Hematopoietic multipotent progenitor cell treated with erythropoietin and hydrocortisone succinate and interleukin-3 and kit ligand, for 8 days (in vitro differentiated cells): ENCODE measurements at places on chromosomes 1 and 21.

DNA sequence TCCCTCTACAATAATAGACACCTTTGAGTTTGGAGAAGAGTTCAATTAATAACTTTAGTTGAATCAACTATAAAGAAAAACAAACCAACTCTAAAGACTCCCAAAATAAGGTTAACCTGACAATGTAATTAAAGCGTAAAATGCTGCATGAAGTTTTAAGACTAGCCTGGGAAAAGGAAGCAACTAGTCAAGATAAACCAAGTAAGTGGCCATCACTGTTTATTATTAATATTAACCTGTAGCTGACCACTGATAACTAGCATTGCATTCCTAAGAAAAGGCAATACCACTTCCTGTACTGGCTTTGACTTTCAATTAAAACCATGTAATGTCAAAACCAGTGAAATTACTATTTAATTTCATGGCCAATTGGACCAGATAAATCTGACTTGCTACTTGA, 3.0 kb downstream of the PPP1R15B start:
- DNase-seq, result no peak

GRCh38 chr1:218604217-218604616, 259.1 kb downstream of the TGFB2 start:
- DNase-seq, result no peak

DNA sequence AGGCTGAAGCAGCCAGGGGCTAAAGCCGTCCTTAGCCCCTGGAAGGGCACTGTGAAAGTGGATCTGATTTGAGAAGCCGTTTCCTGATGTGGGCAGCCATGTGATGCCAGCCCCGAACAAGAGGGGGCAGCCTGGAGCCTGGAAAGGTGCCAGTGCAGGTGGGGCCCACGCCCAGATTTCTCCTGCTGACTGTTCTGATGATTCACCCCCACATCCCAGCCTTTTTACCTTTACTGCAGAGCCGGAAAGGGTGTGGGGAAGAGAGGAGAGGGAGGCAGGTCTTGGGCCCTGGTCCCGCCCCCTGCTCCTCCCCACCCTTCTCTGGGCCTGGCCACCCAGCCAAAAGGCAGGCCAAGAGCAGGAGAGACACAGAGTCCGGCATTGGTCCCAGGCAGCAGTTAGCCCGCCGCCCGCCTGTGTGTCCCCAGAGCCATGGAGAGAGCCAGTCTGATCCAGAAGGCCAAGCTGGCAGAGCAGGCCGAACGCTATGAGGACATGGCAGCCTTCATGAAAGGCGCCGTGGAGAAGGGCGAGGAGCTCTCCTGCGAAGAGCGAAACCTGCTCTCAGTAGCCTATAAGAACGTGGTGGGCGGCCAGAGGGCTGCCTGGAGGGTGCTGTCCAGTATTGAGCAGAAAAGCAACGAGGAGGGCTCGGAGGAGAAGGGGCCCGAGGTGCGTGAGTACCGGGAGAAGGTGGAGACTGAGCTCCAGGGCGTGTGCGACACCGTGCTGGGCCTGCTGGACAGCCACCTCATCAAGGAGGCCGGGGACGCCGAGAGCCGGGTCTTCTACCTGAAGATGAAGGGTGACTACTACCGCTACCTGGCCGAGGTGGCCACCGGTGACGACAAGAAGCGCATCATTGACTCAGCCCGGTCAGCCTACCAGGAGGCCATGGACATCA, at the start of gene SFN:
TSS of gene SFN (plus strand) at position 369 of the 904 bp plus-strand sequence. CDS start at position 433, 64 bp downstream.
- DNase-seq, result peak; percentile 43

- DNase-seq, result peak; percentile 73
Measured at GRCh38 chr1:40385437-40386358, 12.2 kb downstream of the SMAP2 start.

GRCh38 chr1:10085076-10085475, 52.3 kb downstream of the UBE4B start:
- DNase-seq, result no peak

DNA sequence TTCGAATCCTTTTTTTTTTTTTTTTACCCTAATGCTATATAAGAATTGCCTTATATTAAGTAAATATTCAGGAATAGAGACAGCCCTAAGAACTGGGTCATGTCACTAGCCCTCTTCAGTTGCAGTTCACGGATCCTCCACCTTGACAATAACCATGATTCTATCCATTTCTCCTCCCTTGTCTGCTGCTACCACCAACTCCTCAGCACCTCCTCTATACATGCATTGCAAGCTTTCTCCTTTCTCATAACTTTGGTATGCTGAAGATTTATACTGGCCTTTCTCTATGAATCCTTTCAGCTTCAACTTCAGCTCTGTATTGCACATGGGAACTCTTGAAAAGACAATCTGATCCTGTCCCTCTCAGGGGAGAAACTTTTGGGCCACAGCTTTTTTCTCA, 14.3 kb upstream of the DR1 start:
- no peak for DNase-seq

- DNase-seq, result no peak
Measured at GRCh38 chr1:158327481-158327880, 3.9 kb downstream of the CD1B start.

DNA sequence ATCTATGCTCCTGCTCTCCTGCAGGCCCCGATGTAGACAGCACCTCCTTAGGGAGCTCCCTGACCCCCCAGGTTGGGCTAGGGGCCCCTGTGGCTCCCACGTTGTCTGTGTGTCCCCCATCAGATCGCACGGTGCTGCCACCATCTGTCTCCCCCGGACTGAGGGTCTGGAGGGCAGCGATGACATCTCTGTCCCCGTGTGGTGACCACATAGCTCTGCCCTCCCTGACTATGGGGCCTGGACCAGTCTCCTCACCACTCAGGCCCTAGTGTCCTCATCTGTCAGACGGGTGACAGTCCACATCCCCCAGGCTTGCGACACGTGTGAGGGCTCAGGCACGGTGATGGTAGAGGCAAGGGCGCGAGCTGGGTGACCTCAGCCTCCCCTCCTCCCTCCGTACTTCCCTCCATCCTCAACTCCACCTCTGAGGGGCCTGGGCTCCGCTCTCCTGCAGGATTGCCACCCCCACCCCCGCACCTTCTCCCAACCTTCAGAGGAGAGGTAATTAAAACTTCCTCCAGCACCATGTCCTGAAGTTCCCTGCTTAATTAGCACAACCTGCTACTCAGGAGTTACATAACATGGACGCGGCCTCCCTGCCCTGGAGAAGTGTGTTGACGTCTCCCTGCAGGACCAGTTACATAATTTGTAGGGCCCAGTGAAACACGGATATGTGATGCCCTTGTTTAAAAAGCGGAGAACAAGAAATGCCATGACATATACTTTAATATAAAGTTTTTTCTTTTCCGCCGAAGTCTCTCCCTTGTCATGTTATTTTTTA, 288.2 kb downstream of the PTPRU start:
- no peak for DNase-seq

- DNase-seq, result no peak
Measured at GRCh38 chr1:180920193-180920592, 7.5 kb downstream of the KIAA1614 start.

- DNase-seq, result peak; percentile 20
Measured at GRCh38 chr1:93675931-93676330, 5.7 kb downstream of the BCAR3 start.

DNA sequence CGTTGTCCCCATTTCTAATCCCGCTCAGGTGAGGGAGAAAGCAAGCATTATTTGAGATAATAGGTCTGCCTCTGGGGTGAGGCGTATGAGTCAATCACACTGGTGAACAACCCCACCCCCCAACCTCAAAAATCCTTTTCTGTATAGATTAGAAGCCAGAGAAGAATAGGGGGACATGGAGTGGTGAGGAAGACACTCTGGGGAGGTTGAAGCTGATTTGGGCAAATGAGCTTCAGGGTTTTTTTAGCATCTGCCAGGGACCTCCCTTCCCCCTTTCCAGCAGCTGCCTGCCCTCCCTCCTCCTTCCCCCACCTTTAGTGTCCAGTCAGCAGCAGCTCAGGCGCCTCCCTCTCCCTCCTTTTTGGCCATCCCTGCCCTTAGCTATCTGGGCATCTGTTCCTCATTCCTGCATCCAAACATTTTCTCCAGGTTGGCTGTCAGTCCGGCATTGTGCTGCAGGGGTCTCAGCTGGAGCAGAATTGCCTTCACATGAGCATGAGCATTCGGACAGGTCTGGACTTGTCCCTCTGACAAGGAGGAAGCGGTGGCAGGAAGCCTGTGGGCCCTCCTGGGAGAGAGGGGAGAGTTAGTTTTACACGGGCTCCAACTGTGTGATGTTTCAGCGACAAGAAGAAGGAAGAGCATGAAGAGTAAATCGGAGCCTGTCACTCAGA, 30.8 kb upstream of the PTGFRN start:
- peak; percentile 32 for DNase-seq

DNA sequence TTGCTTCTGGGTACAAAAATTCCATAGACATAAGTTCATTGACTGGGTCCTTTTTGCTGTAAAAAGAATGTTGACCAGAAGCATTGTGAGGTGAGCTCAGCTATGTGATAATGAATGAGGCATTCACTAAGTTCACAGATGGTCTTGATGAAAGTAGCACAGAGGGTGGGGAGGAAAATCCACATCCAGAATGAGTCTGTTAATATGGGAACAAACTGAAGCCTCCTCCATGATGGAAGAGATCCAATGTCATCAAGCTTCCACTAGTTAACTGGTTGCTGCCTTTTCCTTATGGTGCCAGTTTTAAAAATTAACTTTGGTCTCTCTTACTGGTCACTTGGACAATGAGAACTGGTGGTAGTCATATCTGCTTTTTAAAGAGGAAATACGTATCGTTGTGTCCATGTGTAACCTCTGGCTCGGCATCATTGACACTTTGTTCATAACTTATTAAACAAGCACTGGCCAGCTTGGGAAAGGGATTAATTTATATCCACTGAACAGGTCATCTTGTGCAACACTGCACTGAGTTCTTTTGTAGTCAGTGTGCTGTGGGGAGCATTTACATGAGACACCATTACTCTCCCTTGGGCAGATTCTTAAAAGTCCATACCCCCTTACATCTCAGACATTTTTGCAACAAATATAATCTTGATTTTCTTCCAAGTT, 88.6 kb downstream of the ADAMTS1 start:
- DNase-seq, result no peak

GRCh38 chr1:226602186-226603021, 53.8 kb downstream of the STUM start:
- no peak for DNase-seq

DNA sequence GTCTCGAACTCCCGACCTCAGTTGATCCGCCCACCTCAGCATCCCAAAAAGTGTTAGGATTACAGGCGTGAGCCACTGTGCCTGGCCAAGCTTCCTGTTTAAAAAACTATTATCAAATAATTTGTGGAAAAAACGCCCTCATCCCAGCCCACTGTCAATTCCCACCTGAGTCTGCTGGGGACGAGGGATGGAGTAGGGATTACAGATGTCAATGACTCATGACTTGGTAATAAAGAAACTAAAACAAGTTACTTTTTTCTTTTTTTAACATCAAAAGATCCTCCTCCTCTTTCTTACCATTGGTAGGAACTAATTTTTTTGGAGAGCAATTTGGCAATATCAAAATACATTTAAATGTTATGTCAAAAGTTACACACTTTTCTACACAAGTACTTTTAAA, 9.7 kb downstream of the CNN3 start:
- DNase-seq, result no peak

DNA sequence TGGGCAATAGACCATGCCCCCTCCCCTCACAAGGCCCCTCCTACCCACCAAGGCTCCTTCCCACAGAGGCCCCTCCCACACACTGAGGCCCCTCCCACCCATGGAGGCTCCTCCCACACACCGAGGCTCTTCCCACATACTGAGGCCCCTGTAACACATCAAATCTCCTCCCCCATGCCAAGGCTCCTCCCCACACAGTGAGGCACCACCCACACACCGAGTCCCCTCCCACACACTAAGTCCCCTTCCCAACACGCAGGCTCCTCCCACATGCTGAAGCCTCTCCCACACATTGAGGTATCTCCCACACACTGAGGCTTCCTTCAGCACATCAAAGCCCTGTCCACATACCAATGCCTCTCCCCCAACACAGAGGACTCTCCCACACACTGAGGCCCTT, 391.8 kb downstream of the CAMTA1 start:
- no peak for DNase-seq

DNA sequence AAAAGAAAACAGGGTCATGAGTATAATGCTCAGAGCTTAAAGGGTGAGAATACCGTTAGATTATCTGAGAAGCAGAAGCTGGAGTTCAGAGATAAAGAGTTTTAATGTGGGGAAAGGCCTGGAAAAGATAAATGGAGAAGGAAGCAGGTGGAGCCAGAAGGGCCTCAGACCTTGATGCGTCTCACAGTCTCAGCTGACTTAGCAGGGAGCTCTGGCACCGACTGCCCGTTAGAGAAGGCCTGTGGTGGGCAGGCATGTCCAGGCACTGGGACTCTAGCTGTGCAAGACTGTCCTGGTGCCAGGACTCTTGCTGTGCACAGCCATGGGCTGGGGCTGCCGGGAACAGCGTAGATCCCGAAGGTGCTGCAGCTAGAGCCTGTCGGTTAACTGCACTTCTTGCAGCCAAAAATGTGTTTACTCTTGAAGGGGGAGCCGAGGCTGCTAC, 3.8 kb upstream of the SLAMF9 start:
- DNase-seq, result peak; percentile 91

GRCh38 chr21:42669041-42669440, 15.6 kb downstream of the PDE9A start:
- DNase-seq, result no peak

DNA sequence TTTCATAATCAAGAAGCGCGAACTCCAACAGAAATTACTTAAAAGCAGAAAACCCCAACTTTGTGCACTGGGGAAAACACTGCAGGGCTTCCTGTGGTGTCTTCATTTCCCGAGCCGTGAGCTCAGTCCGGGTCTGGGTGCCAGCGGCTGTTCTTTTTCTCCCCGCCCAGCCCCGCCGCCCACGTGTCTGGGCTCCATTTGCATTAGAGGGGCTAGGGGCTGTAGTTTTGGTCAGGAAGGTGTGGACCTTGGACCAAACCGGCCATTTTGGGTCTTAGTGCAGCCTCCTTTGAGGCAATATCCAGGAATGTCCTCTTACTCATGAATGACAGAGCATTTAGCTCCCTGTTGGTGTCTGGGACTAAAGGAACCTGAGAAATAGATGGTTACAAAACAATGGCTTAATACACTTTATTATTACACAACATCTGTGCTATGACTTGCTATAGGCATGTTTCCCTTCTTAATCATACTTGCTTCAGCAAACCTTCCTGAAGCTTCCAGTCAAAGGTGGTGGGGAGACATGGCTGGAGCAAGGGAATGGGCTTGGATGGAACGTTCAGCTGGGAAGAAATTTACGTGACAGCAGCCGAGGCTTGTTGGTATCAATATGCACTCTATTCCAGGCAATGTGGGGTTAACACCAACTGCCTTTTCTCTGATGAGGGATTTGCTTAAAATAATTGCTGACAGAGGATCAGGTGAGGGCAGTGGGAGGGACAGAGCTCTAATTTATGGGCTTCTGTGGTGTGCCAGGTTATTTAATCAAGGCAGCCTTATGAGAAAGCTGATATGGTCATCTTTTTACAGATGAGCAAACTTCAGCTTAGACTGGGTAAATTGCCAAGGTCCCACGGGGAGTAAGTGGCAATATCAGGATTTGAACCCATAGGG, 1.1 kb downstream of the AGTRAP start:
- peak; percentile 83 for DNase-seq

- no peak for DNase-seq
Measured at GRCh38 chr1:240352769-240353168, 259.2 kb downstream of the GREM2 start.

GRCh38 chr1:157234705-157235273, 96.6 kb upstream of the ETV3 start:
- peak; percentile 18 for DNase-seq

- DNase-seq, result no peak
Measured at GRCh38 chr1:216686860-216687766, 36.1 kb downstream of the ESRRG start.
